Stimulated activated CD8-positive, alpha-beta memory T cell treated with anti-CD3 and anti-CD28 coated beads, Interleukin-7, amount 100 ng/mL, for 48 hours (primary cell): ENCODE measurements at places on chromosomes 1 and 21.

DNA sequence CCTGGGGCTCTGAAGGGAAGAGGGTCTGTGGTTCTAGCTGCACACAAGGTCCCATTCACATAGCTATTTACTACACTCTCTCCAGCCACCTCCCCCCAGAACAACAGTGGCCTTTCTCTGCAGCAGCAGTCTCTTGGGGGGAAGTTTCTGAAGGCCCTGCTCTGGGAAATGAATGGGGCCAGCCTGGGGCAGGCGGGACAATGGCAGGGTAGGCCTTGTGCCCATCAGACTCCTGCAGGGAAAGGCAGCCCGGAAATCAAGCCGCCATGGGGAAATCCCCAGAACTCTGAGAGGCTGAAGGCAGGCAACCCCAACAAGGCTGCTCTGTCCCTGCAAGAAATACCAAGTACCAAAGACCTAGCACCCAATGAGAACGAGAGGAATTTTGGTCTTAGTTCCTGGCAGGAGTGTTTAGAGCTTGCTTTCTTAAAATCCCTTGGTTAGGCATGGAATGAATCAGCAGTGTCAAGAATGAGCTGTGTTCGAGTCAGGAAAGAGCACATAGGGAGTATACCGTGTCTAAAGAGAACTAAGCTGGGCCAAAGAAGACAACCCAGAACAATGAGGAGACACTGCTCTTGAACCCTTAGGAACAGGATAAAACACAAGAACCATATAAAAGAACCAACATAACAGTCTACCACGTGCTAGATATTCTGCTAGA is 11.3 kb downstream of the ARHGEF11 start:
- DNase-seq, result no peak

GRCh38 chr21:41222247-41223068 is 54.5 kb downstream of the BACE2 start:
- no peak for DNase-seq

DNA sequence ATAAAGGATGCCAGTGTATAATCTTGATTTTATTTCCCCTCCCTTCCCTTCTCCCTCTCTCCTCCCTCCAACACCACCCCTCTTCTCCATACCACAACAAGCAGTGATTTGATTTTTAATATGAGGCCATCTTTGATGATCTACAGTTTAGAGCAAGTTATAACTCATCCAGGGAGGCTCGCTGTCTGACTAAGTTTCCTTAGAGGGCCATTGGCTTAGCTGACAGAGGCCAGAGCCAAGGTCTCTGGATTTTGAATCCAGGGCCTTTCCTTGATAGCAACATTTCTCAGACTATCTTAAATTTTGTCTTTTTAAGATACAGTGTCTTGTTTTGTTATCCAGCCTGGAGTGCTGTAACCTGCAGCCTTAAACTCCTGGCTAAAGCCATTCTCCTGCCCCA is 431.0 kb upstream of the USP24 start:
- no peak for DNase-seq

- DNase-seq, result no peak
Observed at GRCh38 chr21:35503671-35504070, 454.6 kb upstream of the RUNX1 start.

DNA sequence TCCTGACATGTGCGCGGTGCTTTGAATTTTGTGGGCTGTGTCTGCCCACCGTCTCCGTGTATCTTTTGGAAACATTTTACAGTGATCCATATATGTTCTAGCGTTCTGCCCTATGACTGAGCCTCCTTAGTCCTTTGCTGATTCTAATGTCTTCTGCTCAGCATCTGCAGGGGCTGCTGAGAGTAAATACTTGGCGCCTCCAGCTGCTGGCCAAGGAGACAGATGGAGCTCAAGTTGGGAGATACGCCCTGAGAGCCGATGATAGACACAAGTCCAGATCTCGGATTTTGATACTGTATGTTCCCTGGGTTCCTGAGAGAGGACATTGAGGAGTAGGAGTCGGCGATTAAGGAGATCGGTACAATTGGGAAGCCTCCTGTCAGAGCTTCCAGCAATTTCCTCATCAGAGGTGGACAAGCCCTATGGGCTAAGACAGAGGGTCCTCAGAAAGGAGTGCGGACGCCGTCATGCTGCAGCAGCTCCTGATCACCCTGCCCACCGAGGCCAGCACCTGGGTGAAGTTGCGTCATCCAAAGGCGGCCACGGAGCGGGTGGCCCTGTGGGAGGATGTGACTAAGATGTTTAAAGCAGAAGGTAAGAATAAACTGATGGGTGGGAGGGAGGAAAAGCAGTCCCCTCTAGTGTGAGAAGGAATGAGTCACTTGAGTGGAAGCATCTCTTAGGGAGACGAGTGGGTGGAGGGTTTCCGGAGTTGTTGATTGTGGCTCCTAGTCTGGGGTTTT is 390 bp downstream of the ZFP69B start:
- DNase-seq, result peak; percentile 88

GRCh38 chr1:32247983-32248889 is 1.2 kb downstream of the FAM167B start:
- peak; percentile 67 for DNase-seq

DNA sequence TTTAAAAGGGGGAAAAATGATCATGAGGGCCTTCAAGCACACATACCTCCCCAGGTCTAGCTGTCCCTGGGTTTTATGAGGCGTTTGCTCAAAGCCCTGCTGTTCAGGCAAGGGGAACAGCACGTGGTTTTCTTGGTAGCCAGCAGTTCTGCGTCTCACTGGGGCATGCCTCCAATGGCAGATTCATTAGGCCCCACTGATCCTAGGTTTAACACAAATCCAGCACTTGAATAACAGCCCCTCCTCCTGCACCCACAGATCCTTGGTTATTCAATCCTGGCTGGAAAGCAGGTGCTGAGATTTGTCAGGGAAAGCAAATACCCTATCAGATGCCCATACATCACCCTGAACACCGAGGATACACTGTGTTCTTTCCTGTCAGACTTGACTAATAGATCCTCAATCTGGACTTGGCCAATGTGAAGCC is 106.4 kb downstream of the ZC3H11B start:
- no peak for DNase-seq

- DNase-seq, result no peak
Observed at GRCh38 chr21:42557420-42557819, 43.8 kb downstream of the SLC37A1 start.

- no peak for DNase-seq
Observed at GRCh38 chr1:84774669-84775534, 84.6 kb upstream of the SSX2IP start.

DNA sequence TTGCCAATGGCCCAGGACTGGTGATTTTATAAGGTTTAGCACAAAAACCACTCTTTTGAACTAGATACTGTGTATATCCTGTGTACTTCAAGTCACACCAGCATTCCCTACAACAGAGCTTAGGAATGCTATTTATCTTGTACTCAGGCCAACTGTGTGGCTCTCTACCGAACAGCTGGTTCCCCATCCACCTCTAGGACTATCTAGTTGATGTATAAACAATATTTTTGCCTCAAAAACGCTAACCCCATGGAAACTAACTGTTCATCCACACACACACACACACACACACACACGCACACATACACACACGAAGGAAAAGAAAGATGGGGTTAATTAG is 28.7 kb upstream of the SLC45A3 start:
- no peak for DNase-seq

GRCh38 chr1:2923351-2923750 is 97.9 kb upstream of the ACTRT2 start:
- DNase-seq, result no peak

GRCh38 chr1:71438626-71439025 is 357.8 kb upstream of the ZRANB2 start:
- no peak for DNase-seq

DNA sequence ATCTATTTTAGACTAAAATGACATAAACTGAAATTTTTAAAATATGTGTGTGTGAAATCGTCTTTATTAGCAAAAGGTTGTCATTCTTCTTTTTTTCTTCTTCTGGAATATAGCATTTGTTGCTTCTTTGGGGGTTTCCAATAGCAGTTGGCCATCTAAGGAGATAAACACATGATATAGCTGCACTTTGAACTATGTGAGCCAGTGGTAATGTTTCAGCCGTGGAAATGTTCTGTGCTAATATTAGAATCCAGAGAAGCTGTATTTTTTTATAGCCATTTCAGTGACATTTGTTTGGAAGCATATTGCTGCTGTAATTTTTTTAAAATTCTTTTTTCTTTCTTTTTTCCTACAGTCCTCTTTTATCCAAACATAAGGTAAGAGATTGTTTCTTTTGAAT is 75.1 kb downstream of the CNST start:
- no peak for DNase-seq

DNA sequence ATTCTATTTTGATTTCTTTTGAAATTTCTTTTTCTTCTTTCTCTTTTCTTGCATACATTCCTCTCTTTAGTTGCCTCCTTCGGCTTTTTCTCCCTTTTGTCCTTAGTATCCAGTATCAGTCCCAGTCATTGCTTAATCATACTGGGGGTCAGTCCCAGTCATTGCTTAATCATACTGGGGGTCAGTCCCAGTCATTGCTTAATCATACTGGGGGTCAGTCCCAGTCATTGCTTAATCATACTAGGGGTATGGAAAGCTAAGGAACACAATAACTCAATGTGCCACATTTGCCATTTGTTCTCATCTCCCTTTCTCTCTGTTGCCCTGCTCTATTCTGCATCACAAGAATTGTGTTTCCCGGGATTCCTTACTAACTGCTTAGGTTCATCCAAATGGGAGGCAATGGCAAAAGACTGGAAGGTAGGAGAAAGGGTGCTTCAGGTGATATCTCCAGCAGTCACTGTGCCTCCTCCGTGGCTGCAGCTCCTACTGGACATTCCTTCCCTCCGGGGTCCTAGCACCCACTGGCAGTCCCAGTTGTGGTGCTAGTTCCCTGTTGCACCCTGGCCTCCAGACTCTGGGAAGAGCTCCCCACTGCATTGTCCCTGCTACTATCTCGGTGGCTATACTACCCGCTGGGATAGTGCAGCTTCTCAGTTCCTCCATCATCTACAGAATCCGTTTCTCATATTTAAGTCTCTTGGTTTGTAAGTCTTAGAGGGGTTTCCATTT is 32.6 kb upstream of the LAMC1 start:
- DNase-seq, result no peak

GRCh38 chr1:61579802-61580201 is 145.1 kb downstream of the TM2D1 start:
- DNase-seq, result no peak

DNA sequence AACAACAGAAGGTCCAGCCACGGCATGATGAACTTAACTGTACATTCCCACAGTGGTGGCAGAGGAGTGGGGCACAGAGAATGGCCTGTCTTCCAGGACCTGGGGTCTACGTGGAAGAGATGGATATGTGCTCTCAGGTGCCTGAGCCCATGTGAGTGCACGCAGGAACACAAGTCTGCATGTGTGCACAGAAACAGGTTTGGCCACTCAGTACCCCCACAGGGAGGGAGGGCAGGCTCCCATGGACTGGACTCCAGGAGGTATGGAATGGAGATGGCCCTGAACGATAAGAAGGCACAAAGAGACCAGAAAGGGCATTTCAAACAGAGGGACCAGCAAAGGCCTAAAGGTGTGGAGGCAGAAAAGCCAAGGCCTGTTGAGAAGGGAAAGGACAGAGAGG is 10.8 kb downstream of the COL9A2 start:
- no peak for DNase-seq

- no peak for DNase-seq
Observed at GRCh38 chr21:34642211-34643075, 26.4 kb upstream of the CLIC6 start.

- no peak for DNase-seq
Observed at GRCh38 chr1:243513726-243514491, 258.1 kb downstream of the SDCCAG8 start.

DNA sequence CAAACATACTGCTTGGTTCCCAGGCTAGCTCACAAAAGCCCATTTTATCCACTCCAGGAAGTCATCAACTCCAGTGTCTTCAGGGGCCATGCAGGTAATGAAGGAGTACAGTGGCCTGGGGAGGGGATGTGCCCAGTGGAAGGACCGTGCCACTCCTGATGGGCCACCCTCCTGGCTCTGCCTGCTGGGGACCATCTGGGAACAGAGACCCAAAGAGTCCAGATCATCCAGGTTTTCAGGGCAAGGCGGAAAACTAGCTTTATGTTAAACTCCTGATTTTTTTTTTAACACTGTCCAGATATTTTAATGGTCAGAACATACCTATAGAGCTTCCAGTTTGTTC is 75.6 kb downstream of the CD46 start:
- no peak for DNase-seq

- no peak for DNase-seq
Observed at GRCh38 chr1:65440322-65440900, 19.9 kb downstream of the LEPR start.

DNA sequence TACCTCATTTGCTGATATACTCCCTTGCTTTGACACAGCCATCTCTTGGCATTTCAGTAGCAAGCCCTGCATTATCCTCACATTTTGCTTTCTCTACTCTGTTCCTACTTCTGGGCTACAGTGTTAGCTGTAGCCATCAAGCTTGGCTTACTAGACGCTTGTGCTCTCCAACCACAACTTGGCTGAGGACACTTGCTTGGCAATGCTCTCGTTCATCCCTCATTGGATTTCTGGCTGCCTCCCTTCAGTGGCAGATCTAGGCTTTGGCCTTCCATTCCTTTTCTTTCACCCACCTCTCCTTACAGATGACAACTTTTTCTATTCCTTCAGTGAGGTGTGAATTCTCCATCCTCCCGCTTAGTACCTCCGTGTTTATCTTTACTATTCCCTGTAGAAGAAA is 428.7 kb upstream of the LRRC7 start:
- no peak for DNase-seq
